ENCODE measurements at places on chromosomes 3 and 15. TPM values are rescaled to one million over a fixed set of nuclear protein-coding genes. Genes with fewer than 3 reads are reported as not detected.

DNA sequence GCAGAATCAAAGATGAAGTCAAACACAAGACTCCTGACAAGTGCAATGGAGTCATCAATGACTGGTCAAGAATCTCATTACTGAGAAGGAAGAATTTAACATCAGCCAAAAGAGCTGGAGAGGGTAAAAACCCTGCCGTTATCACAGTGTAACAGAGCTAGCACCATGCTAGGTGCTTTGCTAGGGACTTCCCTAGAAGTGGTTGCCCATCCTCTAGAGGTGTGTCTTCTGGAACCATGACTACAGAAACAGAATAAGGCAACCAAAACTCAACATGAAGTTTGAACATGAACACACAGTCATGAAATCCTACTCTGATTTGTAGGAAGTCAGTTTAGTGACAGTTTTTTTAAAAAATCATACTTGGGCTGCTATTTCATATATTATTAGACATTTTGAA, 9.5 kb downstream of the ACAD11 start:
- no peak for DNase-seq

DNA sequence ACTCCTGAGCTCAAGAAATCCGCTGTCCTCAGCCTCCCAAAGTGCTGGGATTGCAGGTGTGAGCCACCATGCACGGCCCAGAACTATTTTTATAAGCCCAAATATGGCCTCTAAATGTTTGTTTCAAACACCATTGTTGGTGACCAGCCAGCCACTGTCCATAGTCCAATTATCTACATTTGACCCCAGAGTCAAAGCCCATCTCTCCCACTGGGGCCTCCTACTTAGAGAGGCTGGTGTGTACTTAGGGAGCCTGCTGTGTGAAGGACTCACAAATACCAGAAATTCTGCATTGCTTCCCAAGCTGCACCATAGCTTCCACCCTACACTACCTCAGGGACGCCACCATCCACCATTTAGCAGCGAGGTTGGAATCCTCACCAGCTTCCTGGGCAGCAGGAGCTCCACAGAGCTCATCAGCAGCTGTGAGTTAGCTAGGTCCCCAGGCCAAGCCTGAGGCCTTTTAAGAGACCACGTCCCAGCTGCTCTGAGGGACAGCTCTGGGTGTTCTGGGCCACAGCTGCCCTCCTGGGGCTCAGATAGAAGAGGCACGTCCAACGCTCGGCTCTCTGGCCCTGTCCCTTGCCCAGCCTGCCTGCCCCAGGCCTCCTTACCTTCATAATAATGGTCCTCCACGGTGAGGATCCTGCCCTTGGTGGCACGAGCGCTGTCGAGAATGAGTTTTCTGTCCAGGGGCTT, 29.5 kb downstream of the TKT start:
- no peak for DNase-seq

GRCh38 chr15:36831125-36831903, 251.9 kb downstream of the CDIN1 start:
- DNase-seq = no peak

GRCh38 chr15:72491768-72492167, 17.6 kb downstream of the ARIH1 start:
- no peak for DNase-seq

GRCh38 chr3:115859002-115859807, 235.9 kb downstream of the GAP43 start:
- no peak for DNase-seq

DNA sequence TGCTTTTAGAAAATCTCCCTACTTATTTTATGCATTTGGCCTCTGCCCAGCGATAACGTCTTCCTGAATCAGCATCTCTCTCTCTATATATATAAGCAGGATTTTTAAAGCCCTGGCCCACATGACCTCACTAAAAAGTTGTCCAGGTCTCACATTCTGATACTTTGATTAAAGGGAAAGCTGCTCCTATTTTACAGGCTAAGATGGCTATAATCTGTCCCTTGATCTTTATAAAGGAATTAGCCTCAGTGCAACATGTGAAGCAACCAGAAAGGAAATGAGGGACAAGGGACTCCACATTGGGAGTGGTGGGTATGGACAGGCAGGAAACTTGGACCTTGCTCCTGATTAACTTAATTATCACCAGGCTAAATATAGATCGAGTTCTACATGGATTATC, 25.6 kb upstream of the MUC13 start:
- DNase-seq = no peak

DNA sequence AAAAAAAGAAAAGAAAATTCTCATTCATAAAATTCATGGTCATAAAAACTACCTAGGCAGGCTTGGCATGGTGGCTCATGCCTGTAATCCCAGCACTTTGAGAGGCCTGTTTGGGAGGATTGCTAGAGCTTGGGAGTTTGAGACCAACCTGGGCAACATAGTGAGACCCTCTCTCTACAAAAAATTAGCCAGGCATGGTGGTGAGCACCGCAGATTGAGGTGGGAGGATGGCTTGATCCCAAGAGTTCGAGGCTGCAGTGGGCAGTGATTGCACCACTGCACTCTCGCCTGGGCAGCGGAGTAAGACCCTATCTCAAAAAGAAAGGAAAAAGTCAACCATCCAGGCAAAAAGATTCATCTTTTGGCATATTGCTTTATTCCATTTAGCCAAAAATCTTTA, 58.5 kb downstream of the MEIS2 start:
- no peak for DNase-seq

DNA sequence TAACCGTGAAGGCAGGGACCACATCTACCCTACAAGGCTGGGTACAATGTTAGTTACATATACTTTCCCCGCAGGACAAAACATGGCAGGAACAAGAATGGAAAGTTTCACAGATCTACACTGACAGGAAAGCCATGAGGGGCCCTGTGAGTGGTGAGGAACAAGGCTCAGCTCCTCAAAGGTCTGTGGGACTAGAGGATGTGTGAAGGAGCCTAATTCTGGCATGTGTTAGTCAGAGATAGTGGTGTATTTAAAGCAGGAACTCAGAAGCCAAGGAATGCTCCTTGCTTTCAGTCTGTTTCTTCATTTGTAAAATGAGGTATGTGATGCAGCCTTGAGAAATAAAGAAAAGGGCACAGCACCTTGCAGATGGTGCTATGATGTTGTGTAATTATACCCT, 25.1 kb downstream of the ETV5 start:
- DNase-seq = no peak

GRCh38 chr15:69783211-69783610, 314.5 kb downstream of the TLE3 start:
- no peak for DNase-seq

TM4SF18 gene
- 12.4 TPM for total RNA-seq

CD96 gene
- total RNA-seq = 0.28 TPM

ZPLD1 gene
- total RNA-seq = 1.8 TPM

TMEM40 gene
- total RNA-seq = 0.50 TPM

GRAMD2A gene
- total RNA-seq = 1.4 TPM

ARGFX gene
- not detected for total RNA-seq

CACNA2D3 gene
- 34.5 TPM for total RNA-seq
